ENCODE measurements at places on chromosomes 7 and 10. TPM values are rescaled to one million over a fixed set of nuclear protein-coding genes. Genes with fewer than 3 reads are reported as not detected.

Gene HTRA1
- 615 TPM for polyA plus RNA-seq

GRCh38 chr7:20307119-20307518 is 23.6 kb upstream of the ITGB8 start:
- no peak for DNase-seq

- DNase-seq: peak; percentile 98
Observed at GRCh38 chr10:3090914-3091787, 23.8 kb downstream of the PFKP start.

GRCh38 chr10:18044976-18045720 is 93.4 kb downstream of the SLC39A12 start:
- no peak for DNase-seq

Measured in mammary epithelial cell (primary cell).